Activated T-helper 17 cell treated with anti-CD3 and anti-CD28 coated beads, Interleukin-2, amount 50 U/mL, for 72 hours (primary cell): ENCODE measurements at places on chromosomes 11 and 22. TPM values are rescaled to one million over a fixed set of nuclear protein-coding genes. Genes with fewer than 3 reads are reported as not detected.

DNA sequence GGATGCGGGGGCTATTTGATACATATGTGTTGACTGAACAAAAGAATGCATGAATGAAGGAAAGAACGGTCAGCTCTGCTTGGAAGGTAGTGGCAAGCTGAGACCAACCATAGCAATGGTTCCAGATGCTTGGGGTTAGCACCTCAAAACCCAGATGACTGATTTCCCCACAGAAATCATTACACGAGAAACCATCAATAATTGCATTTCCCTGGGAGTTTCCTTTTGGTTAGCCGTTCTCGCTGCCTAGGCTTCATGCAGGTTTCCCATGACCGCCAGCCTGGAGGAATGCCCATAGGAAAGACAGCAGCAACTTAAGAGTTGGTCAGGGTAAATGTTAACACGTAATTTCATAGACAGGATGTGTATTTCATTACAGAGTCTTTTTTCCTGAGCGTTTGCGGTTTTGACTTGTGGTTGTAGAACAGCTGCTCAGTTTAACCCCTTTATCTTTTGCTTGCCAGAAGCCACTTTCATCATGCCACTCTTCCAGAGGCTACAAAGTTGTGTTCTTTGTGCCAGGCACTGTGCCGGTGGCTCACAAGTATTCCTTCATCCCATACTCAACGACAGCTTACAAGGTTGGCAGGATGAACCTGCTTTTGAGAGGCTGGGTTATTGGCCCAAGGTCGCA lies 2.8 kb downstream of the IL17RA start:
- ATAC-seq = peak; percentile 39

DNA sequence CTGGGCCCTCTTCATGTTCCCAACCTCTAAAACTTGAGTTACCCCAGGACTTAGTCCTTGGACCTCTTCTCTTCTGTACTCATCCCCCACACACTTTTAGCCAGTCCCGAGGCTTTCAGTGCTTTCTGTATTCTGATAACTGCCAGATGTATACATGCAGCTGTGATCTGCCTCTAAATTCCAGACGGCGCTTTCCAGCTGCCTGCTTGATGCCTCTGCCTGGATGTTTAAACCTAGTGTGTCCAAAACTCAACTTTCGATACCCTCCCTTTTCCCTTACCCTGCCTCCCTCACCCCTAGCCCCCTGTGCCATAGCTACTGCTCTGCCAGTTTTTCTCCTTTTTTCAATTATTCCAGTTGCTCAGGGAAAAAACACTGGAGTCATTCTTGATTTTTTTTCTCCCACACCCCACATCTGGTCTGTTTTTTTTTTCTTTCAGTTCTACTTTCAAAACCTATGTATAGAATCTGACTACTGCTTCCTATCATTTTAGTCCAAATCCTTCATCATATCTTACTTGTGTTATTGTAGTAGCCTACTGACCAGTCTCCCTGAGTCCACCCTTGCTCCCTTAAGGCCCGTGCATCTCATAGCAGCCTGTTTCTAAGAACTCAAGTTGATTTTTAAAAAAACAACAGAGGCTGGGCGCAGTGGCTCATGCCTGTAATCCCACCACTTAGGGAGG lies 32.9 kb upstream of the TECTA start:
- no peak for ATAC-seq

Gene SELENOH
- total RNA-seq = 175 TPM

DNA sequence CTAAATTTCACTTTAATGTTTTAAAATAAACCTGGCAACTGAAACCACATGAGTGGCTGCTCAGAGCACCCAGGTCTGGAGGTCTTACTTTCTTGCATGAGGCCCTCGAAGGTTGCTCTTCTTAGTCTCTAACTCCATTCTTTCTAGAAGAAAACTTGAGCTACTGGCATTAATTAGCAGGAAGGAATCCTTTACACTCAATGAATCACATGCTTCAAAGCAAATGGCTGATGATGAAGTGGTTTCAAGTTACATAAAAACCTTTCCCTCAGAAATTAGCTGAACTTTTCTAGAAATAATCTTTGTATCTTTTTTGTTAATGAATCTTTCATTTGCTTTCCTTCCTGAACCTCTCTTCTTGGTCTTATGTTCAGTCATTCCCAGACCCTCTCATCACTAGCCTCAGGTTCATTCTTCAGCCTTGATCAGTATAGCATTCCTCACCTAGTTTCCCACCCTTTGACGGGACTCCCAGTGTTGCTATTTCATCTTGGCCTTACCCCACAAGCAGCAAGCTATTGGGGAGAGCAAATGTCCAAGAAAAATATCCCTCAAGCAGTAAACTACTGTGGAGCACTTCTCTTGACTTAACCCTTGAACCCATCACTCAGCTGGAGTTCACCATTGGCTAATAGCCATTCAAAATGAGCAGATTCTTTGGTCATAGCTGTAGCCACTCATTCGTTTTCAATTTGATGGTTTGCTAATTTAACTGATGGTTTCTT lies 75.1 kb downstream of the INSC start:
- no peak for ATAC-seq

DNA sequence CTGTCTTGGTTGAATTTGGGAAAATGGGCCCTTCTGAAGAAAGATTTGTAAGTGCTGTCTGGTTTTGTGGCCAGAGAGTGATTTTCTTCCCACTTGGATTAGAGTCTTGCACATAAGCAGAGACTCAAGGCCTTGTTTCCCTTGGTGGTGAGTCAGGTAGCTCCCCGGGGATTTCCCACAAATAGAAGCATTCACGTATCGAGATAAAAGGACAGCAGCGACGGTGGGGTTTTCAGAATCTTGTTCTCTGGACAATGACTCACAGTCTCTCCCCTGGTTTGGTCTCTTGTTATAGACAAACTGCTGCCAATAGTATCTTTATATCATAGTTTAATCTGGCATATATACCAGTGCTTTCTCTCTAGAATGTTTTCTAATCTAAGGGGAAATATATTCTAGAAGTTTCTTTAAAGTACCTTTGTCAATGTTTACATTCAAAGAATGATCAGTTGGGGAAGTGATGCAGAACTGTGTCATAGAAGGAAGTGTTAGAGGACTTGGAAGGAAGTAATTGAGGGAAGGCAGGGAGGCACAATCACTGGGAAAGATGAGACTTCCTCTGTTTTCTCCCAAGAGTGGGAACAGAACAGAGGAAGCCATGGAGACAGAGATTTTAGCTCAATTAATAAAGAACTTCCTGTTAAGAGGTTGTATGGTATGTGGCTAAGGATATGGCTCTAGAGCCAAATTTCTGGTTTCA lies 18.1 kb downstream of the POLA2 start:
- ATAC-seq = peak; percentile 99

DNA sequence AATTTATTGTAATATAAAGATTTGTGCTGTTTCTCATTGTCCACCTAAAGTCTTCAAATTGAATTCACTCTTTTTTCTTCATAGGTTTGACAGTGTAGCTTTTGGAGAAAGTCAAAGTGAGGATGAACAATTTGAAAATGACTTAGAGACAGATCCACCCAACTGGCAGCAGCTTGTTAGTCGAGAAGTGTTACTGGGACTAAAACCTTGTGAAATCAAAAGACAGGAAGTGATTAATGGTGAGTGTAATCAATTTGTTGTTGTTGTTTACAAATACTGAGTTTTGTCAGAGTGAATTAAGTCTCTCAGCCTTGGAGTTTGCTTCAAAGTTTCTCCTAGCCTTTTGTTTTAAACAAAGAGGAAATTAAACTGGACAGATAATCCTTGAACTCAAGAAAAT lies 53.6 kb upstream of the GRIK4 start:
- no peak for ATAC-seq

Gene GALNT18
- total RNA-seq = 7.3 TPM

DNA sequence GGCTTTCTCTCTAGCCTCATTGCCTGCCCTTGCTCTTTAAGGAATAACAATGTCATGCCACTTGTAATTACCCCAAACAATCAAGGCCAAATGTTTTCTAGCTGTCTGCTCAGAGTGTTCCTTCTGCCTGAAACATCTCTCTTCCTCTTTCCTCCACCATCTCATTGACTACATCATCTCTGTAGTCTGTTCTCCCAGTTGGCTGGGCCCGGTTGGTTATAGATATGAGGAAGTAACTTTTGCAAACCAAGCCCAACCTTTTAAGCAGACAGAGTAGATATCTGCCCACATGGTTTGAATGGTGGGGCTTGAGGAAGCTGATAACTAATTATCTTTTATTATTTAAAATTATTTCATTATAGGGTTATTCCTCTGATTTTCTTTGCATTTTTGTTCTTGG lies 104.5 kb downstream of the NTM start:
- ATAC-seq = no peak

Gene HEPN1
- total RNA-seq = not detected

Gene TMPRSS4
- not detected for total RNA-seq

- no peak for ATAC-seq
Measured at GRCh38 chr11:71062199-71062598, 190.2 kb downstream of the SHANK2 start.
